ENCODE measurements at places on chromosomes 4 and X.
A peak's percentile ranks its signal among the peaks of the same experiment; 100 is the strongest.

- no peaks in the 10 kb centered on the region for H3K4me1 ChIP-seq
- peak overlapping the region; percentile 83 for H3K4me3 ChIP-seq
- no peaks in the 10 kb centered on the region for H3K27me3 ChIP-seq
- DNase-seq: no peak
Observed at GRCh38 chrX:123959281-123960063, 2.0 kb upstream of the STAG2 start.

- no peak for DNase-seq
- H3K36me3 ChIP-seq: no peaks in the 10 kb centered on the region
- H3K27me3 ChIP-seq: no peaks in the 10 kb centered on the region
- H3K4me3 ChIP-seq: peak overlapping the region; percentile 76
Observed at GRCh38 chr4:144646523-144647094, 653 bp downstream of the HHIP start.

GRCh38 chr4:145739845-145740244 is 59.9 kb downstream of the C4orf51 start:
- H3K27me3 ChIP-seq: no peaks in the 10 kb centered on the region
- H3K4me1 ChIP-seq: peaks cover 17% of the 10 kb centered on the region
- H3K36me3 ChIP-seq: no peaks in the 10 kb centered on the region

DNA sequence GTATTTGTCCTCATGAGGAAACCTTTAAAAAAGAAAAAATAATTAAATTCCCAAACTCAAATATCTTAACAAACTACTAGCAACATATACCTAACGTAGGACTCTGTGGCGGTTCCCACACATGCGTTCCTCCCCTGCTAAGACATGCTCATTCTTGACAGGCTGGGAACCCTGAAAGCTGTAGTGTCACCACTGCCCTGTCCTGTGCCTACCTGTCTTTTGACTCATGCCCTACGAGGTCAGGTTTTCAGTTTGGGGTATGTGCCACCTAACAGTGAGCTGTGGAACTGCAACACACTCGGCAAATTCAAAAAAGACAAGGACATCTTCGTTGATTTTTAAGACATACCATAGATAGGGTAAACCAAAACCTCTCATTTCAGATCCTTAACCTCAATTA is 17.8 kb downstream of the IDS start:
- H3K27me3 ChIP-seq: no peaks in the 10 kb centered on the region
- no peak for DNase-seq
- H3K27ac ChIP-seq: no peak overlapping the region

DNA sequence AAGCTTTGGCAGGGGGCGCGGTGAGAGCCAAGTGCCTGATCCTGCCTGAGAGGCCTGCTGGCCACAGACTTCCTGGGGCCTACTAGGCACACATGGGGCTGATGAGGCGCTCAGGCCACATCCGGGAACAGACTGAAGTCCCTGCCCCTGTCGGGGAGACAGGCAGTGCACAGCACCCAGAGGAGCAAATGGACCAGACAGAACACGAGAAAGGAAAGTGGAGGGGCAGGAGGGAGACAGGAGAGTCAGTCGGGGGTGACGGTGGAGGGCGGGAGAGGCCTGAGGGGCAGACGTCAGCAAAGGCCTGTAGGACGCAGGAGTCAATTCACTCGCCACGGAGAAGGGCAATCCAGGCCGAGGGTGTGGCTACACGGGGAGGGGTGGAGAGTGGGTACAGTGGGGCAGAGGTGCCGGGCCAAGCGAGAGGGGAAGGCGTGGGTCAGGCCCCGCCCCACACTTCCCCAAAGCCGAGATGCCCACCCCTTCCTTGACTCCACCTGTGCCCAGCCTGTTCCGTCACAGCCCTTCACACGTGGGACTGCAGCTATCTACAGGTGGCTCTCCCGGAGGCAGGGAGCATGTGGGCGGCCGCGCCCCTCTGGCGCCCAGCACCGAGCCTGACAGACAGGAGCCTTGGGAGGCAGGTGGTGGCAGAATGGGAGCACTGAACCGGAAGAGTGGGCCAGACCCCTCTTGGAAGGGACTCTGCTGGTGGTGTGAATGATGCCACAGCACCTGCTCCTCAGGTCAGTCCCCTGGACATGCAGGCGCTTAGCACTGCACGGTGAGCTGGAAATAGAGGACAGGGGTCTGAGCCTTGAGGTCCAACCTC is 20.5 kb downstream of the NOP14 start:
- no peak for DNase-seq
- H3K27me3 ChIP-seq: no peaks in the 10 kb centered on the region
- no peak overlapping the region for H3K4me3 ChIP-seq
- no peaks in the 10 kb centered on the region for H3K4me1 ChIP-seq

GRCh38 chr4:185651137-185651677 is 115.9 kb upstream of the PDLIM3 start:
- no peak for DNase-seq
- no peaks in the 10 kb centered on the region for H3K27me3 ChIP-seq
- H3K36me3 ChIP-seq: peaks cover 17% of the 10 kb centered on the region
- H3K4me1 ChIP-seq: peaks cover 3% of the 10 kb centered on the region

DNA sequence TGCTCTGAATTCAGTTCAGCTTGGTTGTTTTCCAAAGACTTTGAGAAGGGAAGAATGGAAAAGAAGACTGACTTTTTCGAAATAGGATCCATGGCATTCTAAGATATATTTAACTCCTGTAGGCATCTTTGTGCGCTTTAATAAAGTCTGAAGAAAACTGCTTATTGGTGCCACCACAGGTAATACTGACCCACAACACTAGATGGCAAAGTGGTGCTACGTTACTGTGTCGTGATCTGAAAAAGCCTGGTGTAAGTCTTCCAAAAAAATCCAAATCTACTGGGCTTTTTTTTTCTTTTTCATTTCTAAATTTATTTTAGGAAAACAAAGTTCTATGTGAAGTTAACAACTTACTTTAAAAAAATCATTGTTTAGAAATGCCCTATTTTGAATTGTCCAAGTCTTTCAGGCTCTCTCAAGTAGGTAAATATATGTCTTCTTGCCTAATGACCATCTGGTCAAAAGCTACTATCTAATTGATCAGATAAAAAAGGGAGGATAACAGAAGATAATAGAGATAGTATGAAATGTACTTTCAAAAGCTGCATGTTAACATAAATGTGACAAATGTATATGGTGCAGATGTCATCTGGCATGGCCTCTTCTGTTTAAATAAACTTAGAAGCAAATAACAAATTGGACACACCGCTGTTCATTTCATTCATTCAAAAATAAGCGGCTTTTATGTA is 47.0 kb upstream of the MID1IP1 start:
- no peak for DNase-seq
- H3K27ac ChIP-seq: no peak overlapping the region
- no peak overlapping the region for H3K4me3 ChIP-seq
- H3K27me3 ChIP-seq: no peaks in the 10 kb centered on the region
- no peaks in the 10 kb centered on the region for H3K4me1 ChIP-seq

DNA sequence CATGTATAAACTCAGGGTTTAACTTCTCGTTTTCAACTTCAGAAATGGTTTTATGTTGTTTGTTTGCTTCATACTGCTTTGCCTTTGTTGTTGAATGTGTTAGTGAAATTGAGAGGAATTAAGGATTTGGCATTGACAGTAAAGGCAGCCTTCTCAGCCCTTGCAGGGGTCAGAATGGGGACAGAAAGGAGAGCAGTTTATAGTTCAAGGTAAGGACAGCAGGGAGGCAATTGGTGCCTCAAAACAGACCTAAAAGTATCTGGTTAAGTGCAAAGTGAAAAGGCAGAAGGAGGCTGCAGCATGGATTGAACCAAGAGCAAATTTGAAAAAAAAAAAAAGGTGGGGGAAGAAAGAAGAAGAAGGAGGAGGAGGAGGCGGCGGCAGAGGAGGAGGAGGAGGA is 835.0 kb upstream of the ADGRL3 start:
- no peak overlapping the region for H3K27ac ChIP-seq
- H3K4me3 ChIP-seq: no peak overlapping the region
- no peak for DNase-seq
- H3K27me3 ChIP-seq: no peaks in the 10 kb centered on the region

DNA sequence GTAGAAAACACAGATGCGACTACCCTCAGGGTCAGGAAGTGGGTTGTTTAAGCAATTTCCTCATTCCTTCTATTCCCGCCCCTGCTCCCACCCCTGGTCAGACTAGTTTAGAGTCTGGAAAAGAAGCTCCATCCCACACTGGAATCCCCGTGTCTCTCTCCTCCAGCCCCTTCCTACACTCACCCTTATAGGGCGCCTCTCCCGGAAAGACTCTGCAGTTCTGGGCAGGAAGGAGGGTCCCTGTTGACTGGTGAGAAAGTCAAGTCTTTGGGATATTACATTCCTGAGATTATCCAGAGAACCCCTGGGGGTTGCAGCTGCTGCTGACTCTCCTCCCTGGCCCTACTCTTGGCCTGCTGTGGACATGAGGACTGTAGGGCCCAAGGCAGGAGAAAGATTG is 11.9 kb downstream of the STARD8 start:
- DNase-seq: no peak
- H3K27me3 ChIP-seq: no peaks in the 10 kb centered on the region
- H3K4me1 ChIP-seq: no peaks in the 10 kb centered on the region
- no peak overlapping the region for H3K27ac ChIP-seq
- H3K4me3 ChIP-seq: no peak overlapping the region

- H3K4me3 ChIP-seq: no peak overlapping the region
- peaks cover 12% of the 10 kb centered on the region for H3K4me1 ChIP-seq
- H3K27ac ChIP-seq: no peak overlapping the region
- DNase-seq: no peak
- H3K36me3 ChIP-seq: no peaks in the 10 kb centered on the region
Observed at GRCh38 chr4:148273501-148273986, 168.7 kb downstream of the NR3C2 start.

GRCh38 chrX:115535844-115536243 is 25.1 kb upstream of the PLS3 start:
- no peaks in the 10 kb centered on the region for H3K36me3 ChIP-seq
- no peak for DNase-seq
- no peak overlapping the region for H3K4me3 ChIP-seq

- H3K27ac ChIP-seq: no peak overlapping the region
- DNase-seq: peak; percentile 4
- no peaks in the 10 kb centered on the region for H3K36me3 ChIP-seq
- H3K4me3 ChIP-seq: no peak overlapping the region
- no peaks in the 10 kb centered on the region for H3K4me1 ChIP-seq
Observed at GRCh38 chr4:87679449-87680169, 29.5 kb downstream of the DMP1 start.

DNA sequence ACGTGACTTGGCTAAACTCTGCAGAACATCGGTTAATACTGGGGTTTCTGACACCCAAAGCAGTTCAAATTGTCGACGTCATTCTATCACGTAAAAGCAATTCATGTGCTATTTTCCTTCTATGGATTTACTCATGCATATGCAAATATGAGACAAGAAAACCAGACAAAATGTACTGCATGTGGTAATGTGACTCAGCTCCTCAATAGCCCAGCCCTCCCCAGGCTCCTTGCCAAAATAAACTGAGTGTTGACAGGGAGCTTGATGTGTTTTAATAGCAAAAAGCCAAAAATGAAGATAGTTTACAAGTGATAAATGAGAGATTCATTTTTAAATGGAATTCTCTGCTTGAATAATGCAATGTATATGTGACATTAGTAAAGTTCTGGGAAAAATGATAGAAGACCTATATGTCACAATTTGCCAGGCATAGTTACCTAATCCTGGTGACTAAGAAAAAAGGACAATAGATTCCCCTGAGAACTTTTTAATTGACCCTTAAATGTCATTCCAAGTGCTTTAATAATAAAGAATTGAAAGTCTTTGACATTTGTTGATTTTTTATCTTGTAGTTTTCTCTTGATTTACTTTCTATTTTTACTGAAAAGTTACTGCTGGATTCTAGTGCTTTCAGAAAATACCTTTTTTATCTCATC is 1700.6 kb upstream of the TENM3 start:
- no peak overlapping the region for H3K4me3 ChIP-seq
- H3K27ac ChIP-seq: no peak overlapping the region
- H3K36me3 ChIP-seq: no peaks in the 10 kb centered on the region
- H3K4me1 ChIP-seq: no peaks in the 10 kb centered on the region
- DNase-seq: no peak

DNA sequence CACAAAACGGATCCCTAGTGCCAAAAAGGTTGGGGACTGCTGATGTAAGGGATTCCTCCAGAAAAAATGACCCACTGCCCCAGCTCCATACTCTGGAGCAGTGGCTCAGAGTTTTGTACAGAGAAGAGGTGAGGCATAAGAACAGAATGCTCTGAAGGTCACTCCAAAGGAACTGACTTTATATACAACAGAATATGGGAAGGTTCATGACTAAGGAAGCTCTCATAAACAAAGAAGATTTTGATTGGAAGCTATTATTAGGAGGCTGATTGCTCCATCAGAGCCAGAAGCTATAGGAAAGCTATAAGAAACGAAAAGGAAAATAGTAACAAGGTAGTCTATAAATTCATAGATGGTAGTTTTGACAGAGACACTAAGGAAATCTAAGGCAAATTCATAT is 203.1 kb downstream of the SLC7A11 start:
- DNase-seq: no peak
- H3K27me3 ChIP-seq: no peaks in the 10 kb centered on the region
- no peak overlapping the region for H3K27ac ChIP-seq
- no peak overlapping the region for H3K4me3 ChIP-seq
- no peaks in the 10 kb centered on the region for H3K36me3 ChIP-seq

- H3K36me3 ChIP-seq: no peaks in the 10 kb centered on the region
- H3K4me1 ChIP-seq: peaks cover 63% of the 10 kb centered on the region
- DNase-seq: no peak
- peak overlapping the region; percentile 59 for H3K27ac ChIP-seq
- H3K4me3 ChIP-seq: no peak overlapping the region
- no peaks in the 10 kb centered on the region for H3K27me3 ChIP-seq
Observed at GRCh38 chr4:37981844-37982720, 21.9 kb downstream of the PTTG2 start.

DNA sequence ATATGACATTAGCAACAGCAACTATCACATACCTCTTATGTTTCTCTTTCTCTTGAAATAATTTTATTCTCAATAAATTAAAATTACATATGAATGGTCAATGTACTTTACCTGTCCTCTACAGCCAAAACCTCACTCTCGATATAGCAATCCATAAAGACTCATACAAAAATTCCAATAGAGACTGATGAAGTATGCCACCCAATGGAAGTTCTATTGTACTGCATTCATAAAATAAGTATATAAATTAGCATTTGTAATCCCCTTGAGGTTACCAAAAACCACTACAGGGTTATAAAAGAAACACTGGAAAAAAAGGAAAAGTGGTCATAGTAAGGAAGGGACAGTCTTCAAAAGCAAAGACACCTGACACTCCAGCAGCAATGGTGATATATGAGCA is 32.8 kb downstream of the CLDN2 start:
- H3K4me3 ChIP-seq: no peak overlapping the region
- H3K36me3 ChIP-seq: no peaks in the 10 kb centered on the region
- no peaks in the 10 kb centered on the region for H3K4me1 ChIP-seq
- no peak overlapping the region for H3K27ac ChIP-seq
- DNase-seq: no peak

GRCh38 chrX:132741689-132742088 is 216.7 kb downstream of the HS6ST2 start:
- no peak for DNase-seq
- no peaks in the 10 kb centered on the region for H3K4me1 ChIP-seq
- H3K4me3 ChIP-seq: no peak overlapping the region
- no peak overlapping the region for H3K27ac ChIP-seq

All from thoracic aorta (tissue), 2 donors.